ENCODE measurements at places on chromosomes 11 and 22.

DNA sequence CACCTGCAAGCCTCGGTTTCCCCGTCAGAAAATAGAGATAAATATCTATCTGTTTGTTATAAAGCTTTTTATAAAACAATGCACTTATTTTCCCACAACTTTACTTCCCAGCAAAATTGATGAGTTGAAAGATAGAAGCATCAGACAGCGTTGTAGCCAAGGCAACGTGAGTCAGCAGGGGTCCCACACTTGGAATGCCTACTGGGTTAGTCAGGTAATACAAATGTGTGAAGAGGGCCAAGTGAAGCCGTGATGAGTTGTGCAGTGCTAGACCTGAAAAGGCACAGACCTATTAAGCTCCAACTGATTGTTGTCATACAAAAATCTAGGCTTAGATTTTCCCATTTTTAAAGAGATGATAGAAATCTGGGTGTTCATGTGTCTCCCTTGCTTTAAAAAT, 118.7 kb downstream of the PGR start:
- no peak for DNase-seq

GRCh38 chr22:32717337-32718240, 83.9 kb upstream of the TIMP3 start:
- no peak for DNase-seq

DNA sequence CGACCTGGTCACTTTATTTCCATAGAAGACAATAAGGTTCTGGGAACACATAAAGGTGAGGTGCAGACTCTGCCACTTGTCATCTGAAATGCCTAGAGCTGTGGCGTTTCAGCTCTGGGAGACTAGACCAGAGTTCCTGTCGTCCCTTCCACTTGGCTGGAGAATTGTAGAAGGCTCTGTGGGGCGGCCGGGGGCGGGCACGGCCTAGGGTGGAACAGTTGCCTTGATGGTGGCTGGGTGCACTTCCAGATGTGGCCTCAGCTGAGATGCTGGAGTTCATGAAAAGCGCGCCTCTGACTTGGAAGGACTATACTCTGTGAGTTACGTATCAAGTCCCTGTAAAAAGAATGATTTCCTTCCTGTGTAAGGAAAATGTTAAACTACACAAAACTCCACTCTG, 16.8 kb downstream of the TRMU start:
- no peak for DNase-seq

GRCh38 chr22:22705328-22706100, 61.1 kb downstream of the GGTLC2 start:
- no peak for DNase-seq

GRCh38 chr11:22577854-22578253, 47.8 kb downstream of the FANCF start:
- DNase-seq: no peak

- no peak for DNase-seq
These were observed 22.5 kb downstream of the P4HA3 start for GRCh38 chr11:74288911-74289310.

DNA sequence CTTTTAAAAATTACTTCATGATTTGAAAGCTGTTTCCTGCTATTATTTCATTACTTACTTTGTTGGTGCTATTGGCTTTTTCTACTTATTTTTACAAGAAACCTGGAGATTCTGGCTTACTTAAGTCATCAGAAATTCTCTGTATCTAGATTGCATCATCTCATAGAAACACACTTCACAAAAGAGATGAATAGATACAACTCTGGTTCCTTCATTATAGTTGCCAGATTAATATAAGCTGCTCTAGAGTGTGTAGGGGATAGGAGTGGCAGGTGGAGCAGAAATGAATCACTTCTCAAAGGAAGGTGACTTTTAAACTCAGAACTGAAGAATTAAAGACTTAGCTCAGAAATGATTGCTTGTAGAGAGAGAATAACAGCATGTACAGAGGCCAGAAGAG, 20.0 kb downstream of the CYP2R1 start:
- DNase-seq: no peak

DNA sequence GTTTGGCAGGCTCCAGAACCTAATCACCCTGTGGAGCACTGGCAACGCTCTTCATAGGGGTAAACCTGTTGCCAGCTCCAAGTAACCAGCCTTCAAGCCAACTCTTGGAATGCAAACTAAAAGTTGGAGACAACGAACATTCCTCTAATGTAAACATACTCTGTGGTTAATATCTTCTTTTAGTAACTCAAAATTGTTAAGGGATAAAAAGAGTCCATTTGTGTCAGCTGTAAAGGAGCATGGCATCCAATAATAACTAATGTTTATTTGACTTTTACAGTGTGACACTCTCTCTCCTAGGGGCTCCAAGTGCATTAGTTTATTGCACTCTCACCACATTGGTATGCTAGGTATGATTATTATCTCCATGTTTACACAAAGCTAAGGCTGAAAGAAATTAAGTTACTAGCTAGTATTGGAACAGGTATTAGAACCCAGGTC, 31.0 kb upstream of the AMOTL1 start:
- no peak for DNase-seq

GRCh38 chr11:102179371-102179770, 69.1 kb downstream of the YAP1 start:
- no peak for DNase-seq

- no peak for DNase-seq
These were observed 79.4 kb downstream of the PRR5L start for GRCh38 chr11:36375353-36376008.

DNA sequence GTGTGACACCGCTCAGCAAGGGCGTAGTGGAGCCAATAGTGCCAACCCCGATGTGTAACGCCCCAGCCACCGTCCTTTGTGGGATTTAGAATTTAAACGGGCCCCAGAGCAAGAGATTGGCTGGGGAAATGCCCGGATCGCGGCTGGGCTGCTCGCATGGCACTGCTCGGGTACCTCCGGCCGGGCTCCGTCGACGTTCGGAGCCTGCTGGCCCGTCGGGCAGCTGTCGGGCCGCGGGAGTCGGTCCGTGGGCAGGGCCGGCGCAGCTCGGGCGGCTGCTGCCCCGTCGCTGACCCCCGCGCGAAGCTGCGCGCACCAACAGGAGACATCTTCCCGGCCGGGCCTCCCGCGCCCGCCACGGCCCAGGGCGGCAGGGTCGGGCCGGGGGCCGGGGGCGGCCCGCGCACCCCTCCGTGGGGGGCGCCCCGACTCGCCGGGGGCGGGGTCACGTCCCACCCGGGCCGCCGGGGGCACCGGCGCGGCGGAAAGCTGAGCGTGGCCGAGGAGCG, 1.3 kb upstream of the KDM2A start:
- no peak for DNase-seq

DNA sequence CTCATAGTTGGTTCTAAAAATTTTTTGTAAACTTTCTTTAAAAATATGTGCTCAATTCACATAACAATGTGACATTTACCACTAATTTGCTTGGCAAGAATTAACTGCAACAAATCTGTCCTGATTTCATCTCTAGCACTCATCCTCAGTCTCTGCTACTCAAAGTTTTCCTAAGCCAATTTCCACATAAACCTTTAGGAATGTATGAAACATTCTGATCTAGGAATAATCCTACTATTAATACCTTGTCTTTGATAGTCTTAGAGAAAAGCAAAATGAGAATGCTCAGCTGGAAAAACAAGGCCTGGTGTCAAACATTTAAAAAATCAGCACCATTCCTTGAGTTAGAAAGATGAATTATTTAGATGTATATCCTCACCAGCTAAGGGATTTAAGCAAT, 114.3 kb downstream of the CD44 start:
- DNase-seq: no peak

DNA sequence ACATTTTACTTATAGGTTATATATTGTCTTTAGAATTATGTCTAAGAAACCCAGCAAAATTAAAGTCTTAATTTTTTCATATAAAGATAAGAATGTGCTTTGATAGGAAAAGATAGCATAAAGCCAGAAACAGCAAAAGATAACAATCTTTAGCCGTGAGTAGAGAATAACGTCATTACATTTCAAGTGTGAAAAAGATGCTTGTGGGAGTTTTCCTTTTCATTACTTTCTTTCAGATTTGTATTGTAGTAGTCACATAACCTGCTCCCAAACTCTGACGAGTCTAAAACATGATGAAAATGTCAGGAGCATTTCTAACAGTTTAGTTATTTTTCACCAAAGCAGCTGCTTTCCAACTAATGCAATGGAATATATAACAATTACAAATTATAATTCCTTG, 31.3 kb downstream of the ARFGAP3 start:
- no peak for DNase-seq
